ENCODE measurements at places on chromosomes 2 and 18. TPM values are rescaled to one million over a fixed set of nuclear protein-coding genes. Genes with fewer than 3 reads are reported as not detected.

The HNRNPLL gene
- total RNA-seq: 35.7 TPM

The AMER3 gene
- total RNA-seq: not detected

The B3GNT7 gene
- total RNA-seq: under 0.01 TPM

The CNTNAP5 gene
- not detected for total RNA-seq

The RAPGEF4 gene
- 1.9 TPM for total RNA-seq

The CCDC150 gene
- total RNA-seq: 1.9 TPM
